ENCODE measurements at places on chromosomes 5 and 9.
A peak's percentile ranks its signal among the peaks of the same experiment; 100 is the strongest.

- no peak for DNase-seq
Observed at GRCh38 chr5:4212071-4212739, 616.6 kb downstream of the IRX1 start.

DNA sequence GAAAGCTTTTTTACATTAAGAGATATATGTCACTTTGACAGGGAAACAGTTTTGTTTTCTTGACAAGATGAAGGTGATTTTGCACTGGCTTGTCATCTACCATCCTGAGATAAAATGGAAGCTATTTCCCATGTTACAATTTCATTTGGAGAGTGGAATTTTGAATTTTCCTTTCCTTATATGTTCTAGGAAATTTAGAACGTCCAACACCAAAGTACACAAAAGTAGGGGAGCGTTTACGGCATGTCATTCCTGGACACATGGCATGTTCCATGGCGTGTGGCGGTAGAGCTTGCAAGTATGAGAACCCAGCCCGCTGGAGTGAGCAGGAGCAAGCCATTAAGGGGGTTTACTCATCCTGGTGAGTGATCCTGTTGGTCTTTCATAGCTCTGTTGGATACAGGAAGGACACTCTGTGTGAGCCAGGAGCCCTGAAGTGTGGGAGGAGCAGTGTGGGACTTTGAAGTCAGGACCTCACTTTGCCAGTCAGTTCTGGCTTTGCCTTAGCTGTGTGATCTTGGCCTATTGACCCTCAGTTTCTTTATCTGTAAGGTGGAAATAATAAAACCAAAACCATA, 887 bp downstream of the PTPDC1 start:
- no peak for DNase-seq

- DNase-seq: no peak
Observed at GRCh38 chr9:98971168-98971914, 27.6 kb downstream of the COL15A1 start.

GRCh38 chr5:5323551-5323950, 98.9 kb upstream of the ICE1 start:
- no peak for DNase-seq

GRCh38 chr5:45335978-45336377, 360.2 kb downstream of the HCN1 start:
- no peak for DNase-seq

DNA sequence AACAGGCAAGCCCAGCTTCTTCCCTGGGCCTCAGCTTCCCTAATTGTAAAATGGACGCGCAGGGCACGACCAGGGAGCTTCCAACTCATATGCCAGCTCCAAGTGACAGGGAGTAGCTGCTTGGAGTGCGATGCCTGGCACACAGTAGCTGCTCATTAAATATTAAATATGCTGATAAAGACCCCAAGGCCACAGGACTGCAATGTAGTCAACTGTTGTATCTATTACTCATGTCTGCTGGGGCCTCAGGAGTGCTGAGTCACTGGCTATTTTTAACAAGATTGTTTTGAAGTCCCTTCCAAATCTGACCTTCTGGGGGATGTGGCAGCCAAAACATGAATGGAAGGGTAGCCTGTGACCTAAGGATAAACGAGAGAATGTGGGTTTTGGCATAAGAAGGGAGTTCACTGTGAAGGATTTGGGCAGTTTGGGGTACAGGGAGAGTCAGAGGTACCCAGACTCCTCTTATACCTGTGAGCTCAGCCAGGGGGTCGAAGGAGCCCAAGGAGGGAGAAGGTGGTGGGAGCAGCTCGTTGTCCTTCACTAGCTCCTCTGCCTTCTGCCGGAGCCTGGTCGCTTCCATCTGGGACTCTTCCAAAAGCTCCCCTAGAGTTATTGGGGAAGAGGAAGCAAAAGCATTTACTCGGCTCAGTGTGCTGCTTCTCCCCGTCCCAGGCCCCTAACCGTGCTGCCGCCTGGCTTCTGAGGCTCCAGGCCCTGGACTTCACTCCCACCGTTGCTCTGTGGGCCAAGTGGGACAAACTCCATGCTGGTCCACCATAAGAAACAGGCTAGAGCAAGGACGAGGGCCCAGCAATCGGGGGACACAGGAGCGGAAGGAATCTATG, 17.5 kb downstream of the TNIP1 start:
- no peak for DNase-seq

GRCh38 chr9:105836936-105837660, 142.8 kb downstream of the TMEM38B start:
- no peak for DNase-seq

GRCh38 chr5:56838409-56839039, 23.2 kb downstream of the MAP3K1 start:
- DNase-seq: peak; percentile 37

DNA sequence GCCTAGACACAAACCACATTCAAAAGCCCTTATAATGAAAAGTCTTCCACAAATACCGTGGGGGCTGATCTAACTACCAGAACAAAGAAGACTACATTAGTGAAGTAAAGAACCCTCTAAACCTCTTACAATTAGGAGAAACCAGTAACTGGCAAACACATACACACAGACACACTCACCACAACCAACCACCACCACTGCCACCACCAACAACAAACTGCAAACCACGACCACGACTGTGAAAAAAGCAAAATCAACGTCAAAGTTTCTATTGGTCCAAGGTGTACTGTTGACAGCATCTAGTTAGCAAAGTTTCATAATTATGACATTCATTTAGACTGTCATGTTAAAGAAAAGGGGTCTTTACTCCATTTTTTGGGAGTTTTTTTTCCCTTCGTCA, 2.7 kb downstream of the CDO1 start:
- DNase-seq: no peak

DNA sequence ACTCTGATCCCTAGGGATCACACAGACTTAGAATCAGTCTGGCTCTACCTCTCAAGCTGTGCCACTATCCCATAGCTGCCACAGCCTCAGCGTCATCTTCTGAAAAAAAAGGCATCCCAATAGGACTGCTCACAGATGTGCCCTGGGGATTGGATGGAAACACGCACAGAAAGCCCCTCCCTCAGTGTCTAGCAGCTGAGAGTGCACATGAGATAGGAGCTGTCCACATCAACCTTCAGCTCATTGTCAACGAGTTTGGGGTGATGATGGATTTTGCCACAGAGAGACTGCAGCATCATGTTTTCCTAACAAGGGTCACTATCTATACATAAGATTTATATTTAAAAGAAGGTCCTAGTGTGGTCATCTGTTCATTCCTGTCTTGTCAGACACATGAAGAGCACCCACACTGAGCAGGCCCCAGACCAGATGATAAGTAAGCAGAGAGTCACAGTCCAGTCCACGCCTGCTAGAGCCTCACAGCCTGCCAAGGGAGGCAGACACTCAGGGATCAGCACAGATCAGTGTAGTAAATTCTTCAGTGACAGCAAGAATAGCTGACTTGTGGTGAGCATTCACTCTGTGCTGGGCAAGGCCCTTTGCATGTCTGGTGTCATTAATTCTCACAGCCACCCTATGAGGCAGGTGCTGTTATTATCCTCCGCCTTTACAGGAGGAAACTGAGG, 25.8 kb downstream of the AFAP1L1 start:
- no peak for DNase-seq

- no peak for DNase-seq
Observed at GRCh38 chr5:59838989-59839388, 54.5 kb downstream of the PDE4D start.

DNA sequence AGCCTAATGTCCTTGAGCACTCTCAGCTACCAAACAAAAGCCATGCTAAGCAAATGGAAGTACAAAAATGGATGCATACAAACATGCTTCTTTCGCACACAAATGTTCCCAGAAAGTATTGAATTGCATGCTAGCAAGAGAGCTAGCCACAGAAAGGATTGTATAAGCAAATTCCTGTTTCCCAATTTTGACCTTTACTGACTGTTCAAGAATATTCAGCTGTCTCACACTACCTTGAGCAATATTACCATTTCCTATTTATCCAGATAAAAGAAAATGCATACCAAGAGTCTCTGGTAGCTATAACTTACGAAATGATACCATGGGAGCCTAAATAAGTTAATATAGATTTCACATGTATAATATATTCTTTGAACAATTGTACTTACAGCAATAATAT, 264.6 kb downstream of the TMEM167A start:
- DNase-seq: no peak

DNA sequence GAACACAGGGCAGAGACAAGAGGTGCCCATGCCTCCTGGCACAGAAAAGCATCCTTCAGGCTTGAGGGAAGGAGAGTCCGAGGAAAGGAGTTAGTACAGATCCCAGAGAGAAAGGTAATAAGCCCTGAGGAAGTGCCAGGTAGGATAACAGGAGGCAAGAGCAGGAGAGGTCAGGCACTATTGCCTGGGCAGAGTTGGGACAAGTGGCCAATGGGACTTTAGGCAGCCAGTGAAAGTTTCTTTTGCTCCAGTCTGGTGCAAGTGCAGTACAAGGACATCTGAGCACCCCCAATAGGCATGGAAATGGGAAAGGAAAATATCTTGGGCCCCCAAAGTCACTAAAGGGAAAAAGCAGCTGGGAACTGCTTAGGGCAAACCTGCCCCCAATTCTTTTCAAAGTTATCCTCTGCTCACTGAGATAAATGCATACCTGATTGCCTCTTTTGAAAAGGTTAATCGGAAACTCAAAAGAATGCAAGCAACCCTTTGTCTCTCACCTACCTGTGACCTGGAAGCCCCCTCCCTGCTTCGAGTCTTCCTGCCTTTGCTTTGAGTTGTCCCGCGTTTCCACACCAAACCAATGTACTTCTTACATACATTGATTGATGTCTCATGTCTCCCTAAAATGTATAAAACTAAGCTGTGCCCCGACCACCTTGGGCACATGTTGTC, 46.5 kb downstream of the ELOVL7 start:
- DNase-seq: no peak

DNA sequence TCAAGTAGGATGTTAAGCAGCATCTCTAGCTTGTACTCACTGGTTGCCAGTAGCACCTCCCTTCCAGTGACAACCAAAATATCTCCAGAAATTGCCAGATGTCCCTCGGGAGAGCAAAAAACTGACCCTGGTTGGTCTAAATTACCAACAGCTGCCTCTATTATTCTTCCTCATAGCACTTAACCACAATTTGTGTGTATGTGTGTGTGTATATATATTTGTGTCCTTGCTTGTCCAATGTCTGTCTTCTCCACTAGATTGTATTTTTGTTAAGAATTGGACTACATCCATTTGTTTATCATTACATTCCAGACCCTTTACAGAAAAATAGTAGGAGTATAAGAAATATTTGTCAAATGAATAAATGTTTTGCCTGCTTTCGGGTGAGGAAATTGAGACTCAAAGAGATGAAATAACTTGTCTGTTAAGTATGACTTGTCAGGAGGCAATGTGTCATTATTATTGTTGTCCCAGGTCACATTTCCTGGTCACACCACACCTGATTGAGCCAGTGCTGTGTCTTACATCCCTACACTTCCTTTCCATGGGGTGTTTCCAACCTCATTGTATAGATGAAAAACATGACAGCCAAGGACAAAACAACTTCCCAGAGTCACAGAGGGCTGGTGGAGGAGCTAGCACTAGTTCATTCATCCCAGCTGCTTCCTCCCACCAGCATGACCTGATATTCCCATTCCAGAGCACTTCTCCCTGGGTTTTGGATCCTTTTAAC, 11.4 kb upstream of the GRPEL2 start:
- DNase-seq: no peak

GRCh38 chr5:76062502-76063041, 20.6 kb upstream of the SV2C start:
- DNase-seq: no peak

GRCh38 chr5:35205186-35205585, 25.1 kb downstream of the PRLR start:
- DNase-seq: no peak

DNA sequence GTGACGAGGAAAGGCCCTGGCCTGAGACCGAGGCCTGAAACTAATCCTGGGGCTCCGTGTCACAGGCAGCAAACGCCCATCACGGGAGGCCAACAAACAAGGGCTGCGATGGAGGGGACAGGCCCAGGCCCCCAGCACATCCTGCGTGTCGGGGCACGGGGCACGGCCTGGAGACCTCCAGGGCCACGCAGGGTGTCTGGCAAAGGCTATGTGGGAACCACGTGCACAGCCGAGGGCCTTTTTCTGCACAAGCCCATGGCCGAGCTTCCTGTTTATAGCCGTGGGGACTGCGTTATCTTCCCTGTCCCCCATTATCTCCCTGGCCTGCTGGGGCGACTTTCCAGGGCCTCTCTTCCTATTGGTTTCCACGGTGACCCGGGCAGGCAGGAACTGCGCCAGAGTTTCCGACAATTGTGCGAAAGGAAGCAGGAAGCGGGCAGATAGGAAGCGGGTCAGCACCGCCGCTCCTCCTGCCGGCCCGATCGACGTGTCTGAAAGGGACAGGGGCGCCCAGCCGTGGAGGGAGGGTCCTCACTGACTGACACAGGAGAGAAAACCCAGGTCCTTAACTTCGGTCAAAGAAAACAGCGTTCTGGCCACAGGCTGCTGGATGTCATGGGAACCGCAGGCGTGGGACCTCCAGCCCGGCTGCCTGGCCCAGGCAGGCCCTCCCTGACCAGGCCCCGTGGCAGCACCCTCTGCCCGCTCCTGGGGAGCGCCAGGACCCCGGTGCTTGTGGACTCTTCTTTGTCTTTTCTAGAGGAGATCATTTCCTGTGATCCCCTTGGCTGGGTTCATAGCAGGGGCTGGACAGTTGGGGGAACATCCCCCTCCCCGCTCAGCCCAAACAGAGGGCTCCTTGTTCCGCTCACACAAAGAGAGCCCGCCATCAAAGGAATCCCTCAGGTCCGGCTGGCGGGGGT, 29.1 kb upstream of the SEC16A start:
- DNase-seq: no peak

- DNase-seq: peak; percentile 96
Observed at GRCh38 chr9:77440057-77440456, 208.1 kb downstream of the GNA14 start.

GRCh38 chr9:3498691-3499090, 27.1 kb downstream of the RFX3 start:
- peak; percentile 52 for DNase-seq

GRCh38 chr9:5857928-5858327, 25.0 kb upstream of the ERMP1 start:
- no peak for DNase-seq

DNA sequence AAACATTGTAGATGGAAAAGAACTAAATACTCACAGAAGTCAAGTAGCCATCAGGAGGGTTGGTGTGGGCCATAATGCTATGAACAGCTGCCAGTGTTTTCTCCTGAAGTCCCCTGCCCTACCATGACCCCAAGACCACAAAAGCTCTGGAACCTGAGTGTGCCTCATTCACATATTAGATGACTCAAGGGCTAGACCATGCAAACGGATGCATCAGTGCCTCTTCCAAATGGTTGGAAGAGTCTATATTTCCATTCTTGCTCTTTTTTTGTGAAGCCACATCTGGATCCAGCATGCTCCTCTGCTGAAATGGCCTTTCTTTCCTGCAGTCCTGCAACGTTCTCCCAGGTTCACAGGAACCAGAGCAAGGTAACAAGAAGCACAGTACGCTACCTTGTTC, 136.6 kb upstream of the EPB41L4A start:
- DNase-seq: no peak

- no peak for DNase-seq
Observed at GRCh38 chr9:109537288-109537687, 39.2 kb upstream of the PTPN3 start.
